ENCODE measurements at places on chromosomes 7 and 10.

DNA sequence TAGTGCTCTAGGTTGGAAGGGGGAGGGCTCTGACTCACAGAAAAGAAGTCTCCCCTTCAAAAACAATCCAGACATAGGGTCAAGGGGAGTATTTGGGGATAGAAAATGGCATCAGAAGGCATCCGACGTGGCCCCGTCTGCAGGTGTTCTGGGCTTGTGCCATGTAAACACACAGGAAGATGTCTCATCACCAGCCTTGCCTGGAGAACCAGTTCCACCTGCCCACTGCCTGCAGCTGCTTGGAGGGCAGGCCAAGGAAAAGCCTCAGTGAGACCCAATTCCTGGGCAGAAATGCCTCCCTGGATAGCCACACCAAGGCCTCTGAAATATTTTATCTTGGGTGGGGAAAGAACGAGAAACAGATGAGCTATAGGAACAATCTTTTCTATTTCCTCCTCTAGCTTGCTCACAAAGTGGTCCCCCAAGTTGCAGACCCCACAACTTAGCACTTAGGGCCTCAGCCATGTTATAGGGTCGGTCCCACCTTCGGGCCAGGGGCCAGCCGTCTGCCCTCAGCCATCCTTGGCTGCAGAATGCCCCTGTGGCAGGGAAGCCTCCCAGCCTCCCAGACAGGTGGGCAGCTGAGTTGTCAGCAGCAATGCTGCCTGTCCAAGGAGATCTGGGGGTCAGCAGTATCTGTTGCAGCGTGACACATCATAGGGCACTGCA is 54.3 kb upstream of the ECHDC3 start:
- DNase-seq, result no peak

GRCh38 chr10:3312403-3312940 is 139.9 kb upstream of the PITRM1 start:
- no peak for DNase-seq

DNA sequence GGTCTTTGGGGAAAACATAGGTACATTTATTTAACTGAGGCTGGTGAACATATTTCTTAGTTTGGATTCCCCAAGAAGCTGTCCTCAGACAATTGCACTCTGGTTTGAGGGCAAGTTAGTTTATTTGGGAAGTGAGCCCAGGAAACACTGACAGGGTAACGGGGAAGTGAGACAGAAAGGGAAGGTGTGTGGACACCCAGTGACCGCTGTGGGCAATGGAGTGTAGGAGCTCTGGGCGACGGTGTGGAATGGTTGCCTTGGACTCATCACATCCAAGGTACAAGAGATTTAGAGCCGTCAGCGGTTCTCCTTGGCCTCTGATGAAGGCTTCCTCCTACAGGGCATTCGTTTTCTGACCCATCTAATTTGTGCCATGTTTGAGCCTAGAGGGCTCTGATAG is 7.1 kb downstream of the MRC1 start:
- DNase-seq, result no peak

DNA sequence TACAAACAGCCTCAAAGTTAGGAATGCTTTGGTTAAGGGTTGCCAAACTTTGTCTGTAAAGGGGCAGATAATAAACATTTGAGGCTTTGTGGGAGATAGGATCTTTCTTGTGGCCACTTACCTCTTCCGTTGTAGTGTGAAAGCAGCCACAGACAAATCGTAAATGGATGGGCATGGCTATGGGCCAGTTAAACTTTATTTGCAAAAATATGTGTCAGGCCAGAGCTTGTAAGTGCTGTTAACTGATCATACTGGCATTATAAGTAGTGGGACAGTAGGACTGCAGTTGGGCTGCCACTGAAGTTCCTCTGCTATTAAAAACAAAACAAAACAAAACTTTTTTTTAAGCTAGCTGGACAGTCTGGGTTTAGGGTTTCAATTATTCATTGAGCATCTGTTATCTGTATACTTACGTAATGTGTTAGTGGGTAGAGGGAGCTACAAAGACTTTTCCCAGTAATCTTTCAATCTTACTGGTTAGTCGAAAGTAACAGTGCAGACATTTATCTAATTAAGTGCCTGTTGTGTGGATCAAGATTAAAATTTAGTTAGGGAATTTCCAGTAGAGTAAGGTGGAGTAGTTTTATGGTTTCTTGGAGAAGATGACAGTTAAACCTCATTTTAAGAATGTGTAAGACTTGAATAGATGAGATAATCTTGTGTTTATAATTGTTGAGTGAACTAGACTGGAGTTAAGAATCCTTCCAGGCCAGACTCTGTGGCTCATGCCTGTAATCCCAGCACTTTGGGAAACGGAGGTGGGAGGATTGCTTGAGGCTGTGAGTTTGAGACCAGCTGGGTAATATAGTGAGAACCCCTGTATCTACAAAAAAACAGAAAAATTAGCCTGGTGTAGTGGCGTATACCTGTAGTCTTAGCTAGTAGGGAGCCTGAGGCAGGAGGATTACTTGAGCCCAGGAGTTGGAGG is 100.1 kb downstream of the BTRC start:
- DNase-seq, result no peak

- no peak for DNase-seq
Observed at GRCh38 chr7:111080495-111081105, 10.3 kb upstream of the LRRN3 start.

DNA sequence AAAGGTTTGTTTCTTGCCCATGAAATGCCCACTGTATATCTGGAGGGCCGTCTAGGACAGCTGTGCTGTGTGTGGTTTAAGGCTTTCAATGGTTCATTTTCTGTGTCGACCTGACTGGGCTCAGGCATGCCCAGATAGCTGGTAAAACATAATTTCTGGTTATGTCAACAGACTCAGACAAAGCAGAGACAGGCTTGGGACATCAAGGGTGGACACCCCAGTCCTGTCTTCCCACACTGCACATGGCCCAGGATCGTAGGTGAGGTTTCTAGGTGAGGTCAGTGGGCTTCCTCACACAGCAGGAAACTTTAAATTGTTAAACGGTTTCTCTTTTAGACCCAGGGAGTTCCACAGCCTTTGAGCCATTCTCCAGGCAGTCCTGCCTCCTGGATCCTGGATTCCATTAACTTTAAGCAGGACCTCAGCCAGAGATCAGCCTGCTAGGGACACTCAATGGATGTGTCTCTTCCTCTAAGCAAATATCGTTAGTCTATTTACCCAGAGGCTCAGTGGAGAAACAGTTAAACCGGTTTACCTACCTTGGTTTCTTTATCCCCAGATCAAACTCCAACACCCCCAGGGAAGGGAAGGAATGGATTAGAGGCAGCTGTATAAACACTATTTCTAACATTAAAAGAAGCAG is 66.4 kb downstream of the ST8SIA6 start:
- no peak for DNase-seq

GRCh38 chr7:71303566-71303965 is 171.6 kb downstream of the GALNT17 start:
- no peak for DNase-seq

- no peak for DNase-seq
Observed at GRCh38 chr7:38306914-38307313, 33.5 kb upstream of the TARP start.

DNA sequence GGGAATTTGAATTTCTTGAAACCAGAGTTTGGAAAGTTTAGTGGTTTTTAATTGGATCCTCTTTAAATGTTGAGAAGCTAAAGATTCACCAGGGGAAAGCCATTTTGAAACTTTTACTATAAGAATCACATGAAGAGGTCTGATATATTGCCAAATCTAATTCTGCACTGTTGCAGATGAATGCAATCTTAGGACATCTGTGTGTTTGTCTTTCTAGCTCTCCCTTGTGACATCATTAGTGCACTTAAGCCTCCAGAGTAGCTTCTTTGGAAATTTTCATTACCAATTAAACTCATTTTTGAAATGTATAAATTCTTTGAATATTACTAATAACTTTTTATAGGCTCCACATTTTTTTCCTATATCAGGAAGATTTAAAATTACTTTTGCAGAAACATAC is 160.2 kb downstream of the BICC1 start:
- no peak for DNase-seq

DNA sequence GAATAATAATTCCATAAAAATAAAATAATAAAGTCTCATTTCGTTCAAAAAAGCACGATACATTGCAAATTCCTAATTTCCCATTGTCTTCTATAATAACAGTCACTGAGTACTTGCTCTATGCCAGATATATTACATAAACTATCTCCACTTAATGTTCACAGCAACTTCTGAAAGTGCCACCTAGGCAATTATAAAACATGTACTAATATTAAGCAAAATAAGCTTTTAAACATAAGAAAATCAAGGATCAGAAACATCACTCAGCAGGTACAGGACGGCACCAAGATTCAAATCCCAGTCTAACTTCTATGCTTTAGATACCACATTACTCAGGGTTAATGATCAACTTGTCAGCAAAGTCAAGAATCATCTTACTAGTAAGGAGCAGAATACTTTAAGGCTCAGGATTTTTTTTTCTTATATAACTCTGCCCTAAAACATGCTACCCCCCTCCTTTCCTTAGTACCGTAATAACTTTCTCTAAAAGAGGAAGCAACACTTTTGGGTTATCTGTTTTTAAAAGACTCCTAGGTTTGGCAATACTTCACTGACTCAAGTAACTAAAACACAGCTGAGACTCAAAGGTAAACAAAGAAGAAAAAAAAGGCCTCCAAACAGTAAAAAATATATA is 51.3 kb downstream of the USP6NL start:
- no peak for DNase-seq

- DNase-seq, result no peak
Observed at GRCh38 chr7:133873631-133874030, 253.5 kb upstream of the LRGUK start.

GRCh38 chr10:106570268-106570667 is 594.2 kb downstream of the SORCS1 start:
- no peak for DNase-seq

DNA sequence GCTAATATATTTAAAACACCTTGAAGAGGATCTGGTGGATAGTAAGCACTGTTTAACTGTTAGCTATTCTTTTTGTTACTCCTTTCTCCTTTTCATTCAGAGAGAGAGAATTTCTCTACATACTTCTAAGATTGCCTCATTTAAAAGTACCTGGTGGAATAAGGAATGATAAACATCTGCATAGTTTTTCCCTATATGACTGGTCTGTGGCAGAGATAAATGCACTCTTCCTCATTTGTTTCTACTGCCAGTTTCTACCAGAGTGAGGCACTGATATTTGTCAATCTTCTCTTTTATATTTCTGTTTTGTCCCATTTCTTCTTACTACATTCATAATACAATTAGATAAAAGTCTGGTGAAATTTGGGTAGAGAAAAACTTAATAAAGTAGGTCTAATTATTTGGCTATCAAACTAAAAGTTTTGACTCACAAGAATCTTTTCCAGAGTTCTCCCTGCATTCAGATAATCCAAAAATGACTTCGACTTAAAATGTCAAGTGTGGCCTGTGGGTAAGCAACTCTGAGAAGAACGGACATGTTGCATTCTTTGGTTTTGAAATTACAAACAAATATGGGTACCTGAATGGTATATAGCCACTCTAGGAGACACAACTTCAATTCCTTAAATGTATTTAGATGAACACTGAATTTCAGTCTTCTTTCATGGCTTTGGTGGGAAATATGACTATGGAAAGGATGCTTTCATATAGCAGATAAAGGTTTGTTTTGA is 38.8 kb downstream of the RNLS start:
- no peak for DNase-seq

DNA sequence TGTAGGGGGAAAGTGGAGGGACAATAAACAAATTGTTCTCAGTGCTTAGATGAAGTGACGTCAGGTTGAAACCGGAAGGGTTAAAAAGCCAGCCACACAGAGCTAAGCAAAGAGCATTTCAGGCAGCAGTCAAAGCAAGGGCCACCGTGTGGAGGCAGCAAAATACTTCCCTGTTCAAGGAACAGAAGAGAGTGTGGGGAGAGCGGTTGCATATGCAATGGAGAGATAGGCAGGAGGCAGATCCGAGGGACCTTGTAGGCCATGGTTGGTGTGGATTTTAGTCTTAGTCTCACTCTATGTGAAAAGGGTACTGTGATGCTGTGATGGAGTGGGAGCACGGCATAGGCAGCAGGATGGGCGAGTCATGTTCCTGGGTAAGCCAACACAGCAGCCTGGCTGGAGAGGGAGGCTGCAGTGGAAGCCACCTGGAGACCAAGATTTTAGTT is 3.8 kb upstream of the STN1 start:
- DNase-seq, result peak; percentile 21

DNA sequence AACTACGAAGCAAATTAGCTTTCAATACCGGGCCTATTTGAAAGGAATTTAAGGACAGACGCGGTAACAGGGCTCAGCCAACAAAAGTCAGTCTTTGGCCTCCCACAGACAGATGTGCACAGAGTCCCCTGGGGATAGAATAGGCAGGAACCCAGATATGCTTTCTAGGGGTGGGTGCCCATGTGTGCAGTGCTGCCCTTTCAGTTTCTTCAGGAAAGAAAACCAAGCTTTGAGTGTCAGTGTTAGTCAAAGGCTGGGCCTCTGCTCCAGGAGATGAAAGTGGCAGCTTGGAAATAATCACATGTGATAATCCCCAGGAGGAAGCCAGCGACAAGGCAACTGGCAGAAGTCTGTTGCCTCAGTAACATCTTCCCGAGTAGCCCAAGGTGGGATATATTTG is 43.8 kb upstream of the CSTF2T start:
- DNase-seq, result no peak

GRCh38 chr7:2211259-2211880 is 21.4 kb downstream of the MAD1L1 start:
- no peak for DNase-seq

DNA sequence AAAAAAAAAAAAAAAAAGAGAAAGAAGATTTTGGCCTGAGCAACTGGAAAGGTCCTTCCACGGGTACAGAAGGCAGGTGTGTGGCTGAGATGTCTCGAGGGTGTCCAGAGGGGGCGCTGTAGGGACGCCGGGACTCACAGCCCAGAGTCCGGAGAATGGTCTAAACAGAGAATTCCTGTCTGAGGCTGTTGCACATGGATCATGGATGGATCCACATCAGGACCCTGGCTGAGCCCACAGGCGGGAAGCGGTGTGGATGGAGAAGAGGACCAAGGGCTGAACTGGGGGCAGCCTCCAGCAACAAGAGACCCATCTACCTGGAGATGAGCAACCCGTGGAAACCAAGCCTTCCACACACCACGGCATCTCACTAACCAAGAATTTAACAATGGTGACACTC is 55.0 kb downstream of the PKD1L1 start:
- DNase-seq, result no peak

- DNase-seq, result no peak
Observed at GRCh38 chr7:66929165-66929564, 8.1 kb downstream of the TMEM248 start.

- DNase-seq, result no peak
Observed at GRCh38 chr10:122181876-122182275, 89.2 kb upstream of the BTBD16 start.

- DNase-seq, result no peak
Observed at GRCh38 chr10:15387021-15387420, 15.9 kb upstream of the FAM171A1 start.

DNA sequence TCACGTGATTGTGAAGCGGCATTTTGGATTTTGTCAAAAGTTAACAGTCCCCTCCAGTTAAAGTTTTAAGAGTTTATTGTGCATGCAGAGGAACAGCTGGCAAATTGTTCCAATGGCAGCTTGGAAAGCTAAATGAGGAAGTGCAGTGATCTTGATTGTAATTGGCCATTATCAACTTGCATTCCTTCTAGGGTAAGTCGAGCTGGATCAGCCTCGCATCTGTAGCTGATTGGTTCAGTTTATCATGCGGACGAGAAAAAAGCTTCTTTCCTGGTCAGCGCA is 566 bp downstream of the ZNF789 start:
- no peak for DNase-seq
